Omental fat pad (tissue), 4 donors: ENCODE measurements at places on chromosomes 12 and 14.

- DNase-seq, result no peak
Measured at GRCh38 chr12:100274291-100274690, 7.3 kb downstream of the SCYL2 start.

GRCh38 chr12:123828854-123829547, 66.9 kb downstream of the DNAH10 start:
- DNase-seq, result no peak

DNA sequence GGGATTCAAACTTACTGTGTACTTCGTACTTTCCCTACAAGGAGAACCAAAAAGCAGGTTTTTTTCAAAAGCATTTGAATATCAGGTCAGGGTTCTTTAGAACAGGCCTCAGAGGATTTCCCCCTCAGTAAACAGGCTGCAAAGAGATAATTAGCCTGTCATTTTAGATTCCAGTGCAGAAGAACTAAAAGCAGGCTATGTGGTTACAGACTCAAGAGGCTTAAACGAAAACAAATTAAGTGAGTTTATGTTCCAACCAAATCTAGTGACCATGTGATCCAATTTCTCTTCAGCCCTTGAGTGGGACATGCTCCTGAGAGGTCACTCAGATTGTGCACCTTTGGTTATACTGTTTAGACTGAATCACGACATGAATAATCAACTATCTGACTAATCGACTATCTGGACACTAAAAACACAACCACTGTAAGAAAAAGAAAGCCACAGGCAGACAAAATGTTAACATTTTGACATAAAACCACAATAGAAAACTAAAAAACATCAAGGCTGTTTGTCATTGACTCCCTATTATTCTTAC, 4.5 kb downstream of the TMED8 start:
- DNase-seq, result no peak

DNA sequence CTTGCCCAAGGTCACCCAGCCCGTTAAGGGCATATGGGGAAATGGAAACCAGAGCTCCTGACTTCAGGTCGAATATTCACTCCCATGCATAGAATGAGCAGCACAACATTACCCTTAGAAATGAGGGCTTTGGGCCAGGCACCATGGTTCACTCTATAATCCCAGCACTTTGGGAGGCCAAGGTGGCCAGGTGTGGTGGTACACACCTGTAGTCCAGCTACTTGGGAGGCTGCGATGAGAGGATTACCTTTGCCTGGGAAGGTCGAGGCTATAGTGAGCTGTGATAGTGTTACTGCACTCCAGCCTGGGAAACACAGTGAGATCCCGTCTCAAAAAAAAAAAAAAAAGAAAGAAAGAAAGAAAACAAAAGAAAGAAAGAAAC, 341.0 kb upstream of the TMPO start:
- no peak for DNase-seq
